ENCODE measurements at places on chromosomes 5 and 9.

DNA sequence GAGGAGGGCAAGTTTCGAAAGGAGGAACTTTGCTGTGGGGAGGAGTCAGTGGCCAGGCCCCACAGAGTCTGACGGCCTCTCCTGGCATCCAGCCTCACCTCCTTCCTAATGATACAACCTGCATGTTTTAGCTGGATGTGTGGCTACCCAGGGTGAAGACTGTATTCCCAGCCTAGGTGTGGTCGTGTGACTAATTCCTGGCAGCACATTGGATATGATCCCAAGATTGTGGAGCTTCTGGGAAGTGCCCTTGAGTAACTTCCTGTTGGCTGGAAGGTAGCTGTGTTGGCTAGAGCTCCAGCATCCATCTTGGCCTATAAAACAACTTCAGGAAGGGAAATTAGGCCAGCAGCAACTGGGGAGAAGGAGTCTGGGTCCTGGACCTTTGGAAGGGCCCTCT lies 19.0 kb upstream of the LPCAT1 start:
- DNase-seq: no peak

DNA sequence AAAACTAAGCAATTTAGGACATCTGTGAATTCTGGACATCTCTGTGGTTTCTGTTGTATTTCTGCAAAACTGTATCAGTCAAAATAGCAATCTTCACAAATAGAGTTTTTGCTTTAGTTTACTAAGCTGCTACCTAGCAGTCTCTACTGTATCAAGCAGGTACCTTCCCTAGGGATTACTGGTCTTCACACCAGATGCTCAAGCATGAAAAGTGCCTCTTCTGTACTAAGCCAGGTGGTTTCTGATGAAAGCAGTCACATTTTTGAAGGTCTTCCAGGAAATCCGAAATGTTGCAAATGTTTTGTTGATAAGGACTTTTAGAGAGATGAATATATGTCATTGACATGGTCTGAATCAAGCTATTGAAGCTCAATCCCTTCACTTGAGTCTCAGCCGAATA lies 540.0 kb downstream of the KCTD16 start:
- DNase-seq: no peak

- DNase-seq: no peak
Measured at GRCh38 chr5:169280696-169281095, 20.2 kb downstream of the SLIT3 start.

DNA sequence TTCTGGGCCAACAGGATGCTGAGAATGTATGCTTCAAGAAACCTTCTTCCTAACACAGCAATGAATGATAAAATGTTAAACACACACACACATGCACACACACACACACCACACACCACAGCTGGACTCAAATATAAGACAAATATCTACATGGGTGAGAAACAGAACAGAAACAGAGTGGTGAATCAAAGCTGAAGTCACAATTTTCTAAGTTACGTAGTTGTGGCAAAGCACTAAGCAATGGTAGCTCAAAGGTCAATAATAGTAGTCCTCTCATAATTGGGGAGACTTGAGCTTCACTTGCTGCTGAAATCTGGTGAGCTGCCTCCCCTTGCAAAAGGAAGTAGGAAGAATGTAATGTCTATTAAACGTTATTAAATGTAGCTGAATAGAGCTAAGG lies 33.7 kb upstream of the ITGA1 start:
- DNase-seq: no peak

DNA sequence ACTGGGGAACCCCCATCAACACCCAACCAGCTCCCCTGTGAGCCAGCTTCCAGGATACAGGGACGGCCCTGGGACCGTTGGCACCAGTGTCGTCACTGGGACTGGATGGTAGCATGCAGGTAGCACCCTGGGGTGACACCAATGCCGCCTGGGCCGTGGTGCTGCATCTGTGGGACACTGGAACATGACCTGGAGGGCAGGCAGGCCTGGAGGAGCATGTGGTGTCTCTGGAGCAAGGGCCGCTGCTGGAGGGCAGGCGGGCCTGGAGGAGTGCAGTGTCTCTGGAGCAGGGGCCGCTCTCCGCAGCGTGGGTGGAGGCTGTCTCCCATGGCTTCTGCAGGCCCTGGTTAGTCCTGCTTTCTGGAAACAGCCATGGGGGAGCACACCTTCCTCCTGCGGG lies 13.1 kb downstream of the LPCAT1 start:
- no peak for DNase-seq

DNA sequence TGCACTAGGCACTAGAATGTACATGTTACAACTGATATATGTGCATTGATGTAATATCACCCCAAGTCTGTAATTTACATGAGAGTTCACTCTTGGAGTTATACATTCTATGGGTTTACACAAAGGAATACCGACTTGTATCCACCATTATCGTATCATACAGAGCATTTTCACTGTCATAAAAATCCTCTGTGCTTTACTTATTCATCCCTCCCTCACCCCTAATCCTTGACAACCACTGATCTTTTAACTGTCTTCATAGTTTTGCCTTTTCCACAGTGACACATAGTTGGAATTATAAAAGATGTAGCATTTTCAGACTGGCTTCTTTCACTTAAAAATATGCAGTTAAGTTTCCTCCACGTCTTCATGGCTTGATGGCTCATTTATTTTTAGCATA lies 11.1 kb upstream of the RFK start:
- no peak for DNase-seq

GRCh38 chr9:116124472-116125040 lies 29.0 kb upstream of the PAPPA start:
- DNase-seq: no peak

GRCh38 chr5:39995990-39996389 lies 571.2 kb upstream of the DAB2 start:
- no peak for DNase-seq

GRCh38 chr5:76582230-76583162 lies 40.7 kb downstream of the F2RL2 start:
- no peak for DNase-seq

DNA sequence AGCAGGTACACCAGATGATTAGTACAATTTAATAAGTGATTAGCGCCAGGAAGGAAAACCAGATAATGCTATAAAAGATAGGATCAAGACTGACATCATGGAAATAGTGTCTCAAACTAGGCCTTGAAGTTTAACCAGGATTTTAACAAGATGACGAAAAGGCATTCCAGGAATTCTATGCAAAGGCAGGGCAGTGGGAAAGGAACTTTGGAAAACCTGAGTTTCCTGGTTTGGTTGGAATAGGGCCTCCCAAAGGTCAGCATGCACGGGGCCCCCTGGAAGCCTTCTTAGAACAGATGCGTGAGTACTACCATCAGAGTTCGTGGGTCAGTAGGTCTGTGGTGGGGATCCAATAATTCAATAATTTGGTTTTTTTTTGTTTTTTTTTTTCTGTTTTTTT lies 935.2 kb upstream of the DMAC1 start:
- no peak for DNase-seq

DNA sequence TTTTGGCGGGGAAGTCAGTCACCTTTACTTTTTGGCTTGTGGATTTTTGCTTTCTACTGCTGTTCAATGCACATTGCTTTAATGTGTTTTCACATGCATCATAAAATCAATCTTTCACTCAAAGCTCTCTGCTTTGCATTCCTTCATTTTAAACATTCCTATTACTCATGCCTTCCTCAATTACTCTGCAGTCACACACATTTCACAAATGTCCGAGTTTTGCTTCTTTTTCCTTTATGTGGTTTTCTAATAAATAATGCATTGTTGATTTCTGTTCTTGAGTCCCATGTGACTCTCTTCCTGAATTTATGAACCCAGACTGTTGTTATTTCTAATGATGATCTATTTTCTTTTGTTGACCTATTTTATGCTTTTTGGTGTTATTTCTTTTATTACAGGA lies 82.3 kb upstream of the EPB41L4B start:
- DNase-seq: no peak

- no peak for DNase-seq
Measured at GRCh38 chr5:89399548-89399947, 516.6 kb upstream of the MEF2C start.

- DNase-seq: no peak
Measured at GRCh38 chr9:13351778-13352386, 72.4 kb upstream of the MPDZ start.

DNA sequence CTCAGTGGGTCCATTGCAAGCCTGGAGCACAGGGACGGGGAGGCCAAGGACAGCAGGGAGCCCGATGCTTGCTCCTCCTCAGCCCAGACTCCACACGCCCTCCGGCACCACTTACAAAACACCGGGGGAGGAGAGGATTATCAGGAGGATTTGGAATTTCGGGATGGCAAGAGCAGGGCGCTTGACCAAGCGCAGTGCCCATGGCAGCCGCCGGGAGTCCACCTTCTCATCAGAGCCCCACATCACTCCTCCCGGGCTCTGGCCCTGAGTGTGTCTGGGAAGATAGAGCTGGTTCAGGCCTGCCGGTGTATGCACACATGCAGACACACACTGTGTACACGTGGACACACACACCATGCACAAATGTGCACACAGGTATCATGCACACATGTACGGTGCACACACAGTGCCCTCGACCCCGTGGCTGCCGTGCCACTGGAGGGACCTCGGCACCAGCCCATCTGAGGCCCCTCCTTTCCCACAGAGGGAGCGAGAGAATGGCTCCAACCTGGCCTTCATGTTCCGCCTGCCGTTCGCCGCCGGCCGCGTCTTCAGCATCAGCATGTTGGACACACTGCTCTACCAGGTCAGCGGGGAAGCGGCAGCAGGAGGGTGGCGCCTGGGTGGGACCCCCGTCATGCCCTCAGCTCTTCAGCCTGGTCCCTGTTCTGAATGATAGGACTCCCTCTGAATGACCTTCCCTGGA lies 81.7 kb downstream of the KCNT1 start:
- no peak for DNase-seq
